Psoas muscle (tissue), 8 donors: ENCODE measurements at places on chromosomes 5 and 9. TPM values are rescaled to one million over a fixed set of nuclear protein-coding genes. Genes with fewer than 3 reads are reported as not detected.

- no peak overlapping the region for H3K4me3 ChIP-seq
- no peaks in the 10 kb centered on the region for H3K36me3 ChIP-seq
Measured at GRCh38 chr5:137286025-137286610, 213.0 kb downstream of the SPOCK1 start.

DNA sequence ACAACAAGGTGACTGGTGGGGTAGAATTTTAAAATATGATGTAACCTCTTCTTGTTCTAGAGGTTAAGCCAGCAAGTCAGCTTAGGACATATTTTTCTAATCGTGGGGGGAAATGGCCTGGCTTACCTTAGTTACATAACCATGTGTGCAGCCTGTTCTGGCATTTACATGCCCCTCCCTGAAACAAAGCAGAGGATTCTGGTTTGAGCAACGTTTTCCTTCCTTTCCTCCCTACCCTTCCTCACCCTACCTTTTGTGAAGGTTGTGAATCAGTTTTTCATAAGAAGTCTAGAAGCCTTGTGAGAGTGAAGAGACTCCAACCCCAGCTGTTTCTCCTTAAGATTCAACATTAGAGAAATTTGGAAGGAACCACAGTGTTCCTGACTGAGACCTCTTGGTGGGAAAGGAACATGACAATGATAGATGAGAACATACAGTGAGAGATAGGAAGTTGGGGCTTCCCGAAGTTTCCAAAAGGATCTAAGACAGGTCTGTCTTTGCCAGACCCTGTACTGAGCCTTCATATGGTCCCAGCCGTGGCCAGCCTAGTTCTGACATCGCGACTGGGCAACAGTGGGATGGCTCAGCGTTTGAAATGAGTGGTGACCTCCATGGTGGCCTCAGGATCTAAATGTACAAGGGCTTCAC is 365.2 kb downstream of the SPATA31D1 start:
- no peaks in the 10 kb centered on the region for H3K4me1 ChIP-seq
- no peak overlapping the region for H3K4me3 ChIP-seq
- no peaks in the 10 kb centered on the region for H3K36me3 ChIP-seq
- H3K27me3 ChIP-seq, result no peaks in the 10 kb centered on the region

GRCh38 chr5:72815580-72816283 is 729 bp upstream of the TNPO1 start:
- H3K4me1 ChIP-seq, result peaks cover 42% of the 10 kb centered on the region
- H3K27ac ChIP-seq, result peak overlapping the region; percentile 99
- no peaks in the 10 kb centered on the region for H3K36me3 ChIP-seq
- DNase-seq, result no peak
- H3K27me3 ChIP-seq, result no peaks in the 10 kb centered on the region

DNA sequence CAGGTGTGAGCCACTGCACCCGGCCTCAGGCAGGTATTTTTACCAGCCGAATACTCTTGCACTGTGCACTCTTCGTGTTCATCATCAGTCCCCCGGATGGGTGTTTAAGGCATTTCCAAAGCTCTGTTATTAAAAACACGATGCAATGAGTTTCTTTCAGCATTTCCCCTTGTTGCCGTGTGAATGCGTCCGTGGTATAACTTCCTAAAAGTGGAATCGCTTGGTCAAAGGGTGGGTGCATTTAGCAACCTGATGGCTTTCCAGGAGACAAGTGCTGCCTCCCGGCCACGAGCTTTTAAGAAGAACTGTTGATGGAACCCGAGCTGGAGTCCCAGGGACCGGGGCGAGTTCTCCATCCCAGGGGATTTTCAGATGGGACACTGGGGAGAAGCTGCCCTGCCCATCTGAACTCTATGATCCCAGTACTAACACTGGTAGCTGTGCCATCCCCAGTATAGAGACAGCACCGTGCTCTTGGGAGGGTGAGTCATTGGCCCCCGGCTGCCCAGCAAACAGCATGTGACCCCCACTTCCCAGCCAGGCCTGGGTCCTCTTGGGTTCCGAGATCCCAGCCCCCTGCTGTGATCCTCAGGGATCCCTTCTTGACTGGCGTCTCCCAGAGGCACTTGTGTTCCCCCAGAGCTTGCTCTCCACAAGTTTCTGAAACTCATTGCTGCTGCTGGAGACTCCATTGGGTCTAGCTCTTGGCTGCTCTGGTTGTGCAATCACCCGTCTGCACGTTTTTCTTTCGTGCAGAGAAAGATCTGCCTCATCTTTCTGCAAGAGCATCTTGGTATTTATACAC is 169.5 kb upstream of the IER5L start:
- no peak for DNase-seq
- peaks cover 2% of the 10 kb centered on the region for H3K4me1 ChIP-seq
- no peaks in the 10 kb centered on the region for H3K36me3 ChIP-seq
- H3K4me3 ChIP-seq, result no peak overlapping the region
- H3K27ac ChIP-seq, result no peak overlapping the region

DNA sequence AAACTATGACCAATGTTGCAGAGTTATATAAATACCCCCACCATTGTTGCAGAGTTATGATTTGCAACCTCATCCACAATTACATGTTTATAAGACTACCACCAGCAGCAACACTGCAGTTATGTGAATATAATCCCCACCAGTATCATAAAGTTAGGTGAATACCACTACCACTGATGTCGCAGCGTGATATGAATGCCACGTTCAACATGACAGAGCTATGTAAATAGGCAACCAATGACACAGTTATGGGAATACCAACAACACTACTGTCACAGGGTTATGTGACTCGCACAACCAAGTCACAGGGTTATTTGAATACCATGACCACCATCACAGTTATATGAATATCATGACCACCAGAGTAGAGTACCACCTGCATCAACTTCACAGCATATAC is 63.9 kb downstream of the SHC3 start:
- H3K4me1 ChIP-seq, result no peaks in the 10 kb centered on the region
- no peaks in the 10 kb centered on the region for H3K36me3 ChIP-seq
- no peak for DNase-seq
- H3K27ac ChIP-seq, result no peak overlapping the region
- H3K27me3 ChIP-seq, result no peaks in the 10 kb centered on the region

- no peak overlapping the region for H3K27ac ChIP-seq
- H3K36me3 ChIP-seq, result no peaks in the 10 kb centered on the region
- H3K4me3 ChIP-seq, result no peak overlapping the region
- H3K27me3 ChIP-seq, result no peaks in the 10 kb centered on the region
- H3K4me1 ChIP-seq, result no peaks in the 10 kb centered on the region
- no peak for DNase-seq
Measured at GRCh38 chr5:121741156-121741555, 110.5 kb upstream of the FTMT start.

DNA sequence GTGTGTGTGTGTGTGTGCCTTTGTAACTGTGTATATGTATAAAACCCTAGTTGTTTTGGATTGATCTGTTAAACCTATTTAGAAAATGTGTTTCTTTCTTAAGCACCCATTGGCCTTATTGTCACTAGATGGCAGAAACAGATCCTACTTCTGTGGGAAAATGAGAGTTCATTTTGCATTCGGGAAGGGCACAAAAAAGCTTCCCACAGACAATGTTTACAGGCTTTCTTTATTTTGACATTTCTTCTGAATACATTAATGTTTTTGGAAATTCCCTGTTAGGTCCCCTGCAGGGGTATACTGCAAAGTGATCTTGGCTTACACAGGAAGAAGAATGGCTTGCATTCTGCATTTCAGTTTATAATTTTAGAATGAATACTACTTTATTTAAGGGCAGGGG is 481.8 kb upstream of the ARRDC3 start:
- no peaks in the 10 kb centered on the region for H3K27me3 ChIP-seq
- H3K4me3 ChIP-seq, result no peak overlapping the region
- no peak for DNase-seq
- H3K36me3 ChIP-seq, result no peaks in the 10 kb centered on the region

DNA sequence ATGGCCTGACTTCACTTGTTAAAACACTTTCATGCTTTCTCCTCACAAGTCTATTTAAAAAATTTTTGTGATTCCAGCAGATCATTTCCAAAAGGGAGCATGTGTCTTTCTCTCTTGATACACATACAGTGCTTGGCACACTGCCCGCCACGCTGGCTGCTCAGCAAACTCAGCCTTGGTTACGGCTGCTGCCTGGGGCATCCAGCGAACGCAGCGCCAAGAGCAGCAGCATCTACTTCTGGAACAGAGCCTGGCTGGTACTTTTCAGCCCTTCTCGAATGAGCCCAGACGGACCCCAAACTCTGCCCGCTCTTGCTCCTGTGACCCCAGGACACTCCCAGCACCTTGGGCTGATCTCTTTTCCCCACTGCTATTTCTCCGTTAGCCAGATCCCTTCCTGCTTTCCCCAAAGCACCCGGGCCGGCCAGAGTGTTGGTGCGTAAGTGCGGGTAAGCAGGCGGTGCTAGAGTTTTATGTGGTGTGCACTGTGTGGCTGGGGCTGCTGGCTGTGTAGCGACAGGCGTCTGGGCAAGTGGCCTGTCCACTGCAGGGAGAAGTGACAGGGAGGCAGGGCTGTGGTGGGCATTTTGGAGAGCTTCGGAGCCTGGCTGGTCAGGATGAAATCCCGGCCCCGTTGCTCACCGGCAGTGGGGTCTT is 73.2 kb downstream of the SH3PXD2B start:
- peak; percentile 52 for DNase-seq
- H3K27me3 ChIP-seq, result no peaks in the 10 kb centered on the region
- no peak overlapping the region for H3K4me3 ChIP-seq
- H3K36me3 ChIP-seq, result no peaks in the 10 kb centered on the region

- DNase-seq, result no peak
- no peak overlapping the region for H3K4me3 ChIP-seq
- no peak overlapping the region for H3K27ac ChIP-seq
- H3K4me1 ChIP-seq, result no peaks in the 10 kb centered on the region
- no peaks in the 10 kb centered on the region for H3K27me3 ChIP-seq
- no peaks in the 10 kb centered on the region for H3K36me3 ChIP-seq
Measured at GRCh38 chr9:9045072-9045471, 1245.5 kb upstream of the DMAC1 start.

Gene MCTP1
- total RNA-seq, result 8.8 TPM

DNA sequence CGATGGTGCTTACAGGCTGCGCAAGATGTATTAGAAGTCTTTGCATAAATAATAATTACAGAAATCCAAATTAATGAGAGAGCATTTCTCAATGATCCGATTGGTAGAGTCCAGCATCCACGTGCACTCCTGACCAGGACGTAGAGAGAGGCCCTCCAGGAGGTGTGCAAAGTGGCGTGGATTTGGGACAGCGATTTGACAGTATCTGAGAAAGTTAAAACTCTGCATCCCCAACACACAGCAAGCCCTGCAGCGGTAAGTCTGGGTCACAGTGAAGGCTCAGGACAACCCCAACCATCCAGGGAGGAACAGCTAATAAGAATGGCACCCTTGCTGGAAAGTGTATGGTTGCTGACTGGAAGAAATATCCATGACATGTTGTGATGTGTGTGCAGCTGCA is 180.2 kb downstream of the AUH start:
- DNase-seq, result no peak
- no peaks in the 10 kb centered on the region for H3K27me3 ChIP-seq
- no peaks in the 10 kb centered on the region for H3K36me3 ChIP-seq
- no peak overlapping the region for H3K27ac ChIP-seq
- H3K4me3 ChIP-seq, result no peak overlapping the region

GRCh38 chr5:97231025-97231636 is 48.1 kb upstream of the RIOK2 start:
- H3K4me1 ChIP-seq, result no peaks in the 10 kb centered on the region
- no peak overlapping the region for H3K4me3 ChIP-seq
- DNase-seq, result no peak
- H3K27me3 ChIP-seq, result no peaks in the 10 kb centered on the region

DNA sequence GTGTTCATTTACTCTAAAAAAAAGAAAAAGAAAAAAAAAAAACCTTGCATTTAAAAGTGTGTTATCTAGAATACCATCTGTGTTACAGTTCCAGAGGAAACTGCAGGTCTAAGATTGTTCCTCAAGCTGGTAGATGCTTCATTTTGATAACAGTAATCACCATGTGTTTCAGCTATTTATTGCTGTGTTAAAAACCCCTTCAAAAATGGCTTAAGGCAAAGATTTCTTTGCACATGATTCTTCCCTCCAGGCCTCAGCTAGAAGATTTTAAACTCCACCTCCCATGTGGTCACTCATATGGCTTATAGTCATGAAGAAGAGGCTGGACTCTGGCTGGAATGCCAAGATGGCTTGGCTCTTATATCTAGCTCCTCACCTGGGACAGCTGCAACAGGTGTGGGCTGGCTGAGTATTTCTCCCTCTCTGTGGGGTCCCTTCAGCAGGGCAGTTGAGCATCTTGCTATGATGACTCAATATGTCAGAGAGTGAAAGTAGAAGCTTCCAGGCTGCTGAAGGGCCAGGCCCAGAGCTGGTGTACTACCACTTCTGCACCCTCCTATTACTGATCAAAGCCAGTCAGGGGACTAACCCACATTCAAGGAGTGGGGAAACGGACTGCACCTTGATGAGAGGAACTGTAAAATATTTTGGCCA is 920.4 kb upstream of the DMAC1 start:
- no peaks in the 10 kb centered on the region for H3K36me3 ChIP-seq
- H3K27ac ChIP-seq, result no peak overlapping the region
- no peak for DNase-seq
- no peak overlapping the region for H3K4me3 ChIP-seq
- H3K27me3 ChIP-seq, result no peaks in the 10 kb centered on the region
- H3K4me1 ChIP-seq, result no peaks in the 10 kb centered on the region

GRCh38 chr5:76691467-76692273 is 24.3 kb upstream of the F2R start:
- no peaks in the 10 kb centered on the region for H3K27me3 ChIP-seq
- no peaks in the 10 kb centered on the region for H3K4me1 ChIP-seq
- H3K4me3 ChIP-seq, result no peak overlapping the region
- H3K27ac ChIP-seq, result no peak overlapping the region
- no peaks in the 10 kb centered on the region for H3K36me3 ChIP-seq

GRCh38 chr9:35832814-35833213 is 3.8 kb downstream of the TMEM8B start:
- H3K4me1 ChIP-seq, result peaks cover 57% of the 10 kb centered on the region
- H3K36me3 ChIP-seq, result no peaks in the 10 kb centered on the region
- DNase-seq, result no peak
- peak overlapping the region; percentile 77 for H3K27ac ChIP-seq
- no peak overlapping the region for H3K4me3 ChIP-seq
